ENCODE measurements at places on chromosomes 6 and 20.

- peak; percentile 80 for DNase-seq
These were observed 57.2 kb upstream of the ARHGAP18 start for GRCh38 chr6:129766959-129767728.

DNA sequence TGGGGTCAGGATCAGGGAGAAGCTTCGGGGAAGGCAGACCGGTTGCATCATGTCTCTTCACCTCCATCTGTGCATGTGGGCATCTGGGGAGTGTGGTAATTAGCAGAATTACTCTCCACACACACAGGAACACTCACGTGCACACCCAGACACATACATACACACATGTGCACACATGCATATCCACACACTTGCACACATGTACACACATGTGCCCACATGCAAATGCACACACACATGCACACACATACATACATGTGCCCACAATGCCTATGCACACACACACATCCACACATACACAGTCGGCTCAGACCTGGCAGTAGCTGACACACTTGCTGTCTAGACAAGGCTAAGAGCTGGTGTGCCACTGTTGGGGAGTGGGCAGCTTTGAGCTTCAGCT is 212.3 kb upstream of the PMEPA1 start:
- DNase-seq = no peak

DNA sequence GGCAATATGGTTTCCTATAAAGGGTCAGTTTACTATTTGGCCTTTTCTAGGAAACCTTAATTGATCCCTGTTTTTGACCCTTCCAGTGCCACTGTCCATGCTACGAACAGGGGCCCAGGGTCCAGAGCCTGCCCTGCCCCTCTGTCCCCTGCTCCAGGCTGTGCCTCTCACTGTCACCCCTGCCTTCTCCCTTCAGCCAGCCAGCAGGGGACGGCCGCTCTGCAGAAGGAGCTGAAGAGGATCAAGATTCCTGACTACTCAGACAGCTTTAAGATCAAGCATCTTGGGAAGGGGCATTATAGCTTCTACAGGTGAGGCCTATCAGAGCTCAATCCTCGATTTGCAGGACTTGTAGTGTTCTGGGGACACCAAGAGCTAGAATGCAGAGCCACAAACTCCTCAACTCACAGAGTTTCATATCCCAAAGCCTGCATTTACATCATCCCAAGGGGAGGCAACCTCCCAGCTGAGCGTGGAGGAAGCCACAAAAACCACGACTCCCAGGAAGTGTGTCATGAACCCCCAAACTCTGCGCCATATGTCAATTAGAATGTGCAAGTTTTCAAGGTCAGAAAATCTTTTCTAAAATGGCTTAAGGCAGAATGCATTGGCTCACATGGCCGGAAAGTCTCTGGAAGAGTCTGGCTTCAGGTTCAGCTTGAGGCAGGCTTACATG is 3.6 kb downstream of the BPI start:
- peak; percentile 52 for DNase-seq

GRCh38 chr6:169247991-169248390 is 5.7 kb downstream of the THBS2 start:
- DNase-seq = no peak

GRCh38 chr6:159639721-159640120 is 53.3 kb downstream of the SOD2 start:
- no peak for DNase-seq

DNA sequence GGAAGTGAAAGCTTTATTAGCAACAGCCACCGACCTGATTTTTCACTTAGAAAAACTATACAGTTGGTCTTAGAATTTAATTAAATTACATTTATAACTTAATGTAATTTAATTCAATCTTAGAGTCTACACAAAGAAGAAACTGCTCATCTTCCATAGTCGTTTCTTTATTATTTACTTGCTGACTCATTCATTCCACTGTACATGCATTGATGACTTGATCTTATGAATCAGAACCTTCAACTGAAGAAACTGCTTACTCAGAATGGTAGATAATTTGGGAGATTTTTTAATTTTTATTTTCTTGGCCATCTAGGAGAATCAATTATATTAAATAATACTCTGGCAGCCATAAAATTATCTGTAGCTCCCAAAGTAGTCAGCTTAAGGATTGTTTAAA is 1021.6 kb upstream of the FLRT3 start:
- no peak for DNase-seq

DNA sequence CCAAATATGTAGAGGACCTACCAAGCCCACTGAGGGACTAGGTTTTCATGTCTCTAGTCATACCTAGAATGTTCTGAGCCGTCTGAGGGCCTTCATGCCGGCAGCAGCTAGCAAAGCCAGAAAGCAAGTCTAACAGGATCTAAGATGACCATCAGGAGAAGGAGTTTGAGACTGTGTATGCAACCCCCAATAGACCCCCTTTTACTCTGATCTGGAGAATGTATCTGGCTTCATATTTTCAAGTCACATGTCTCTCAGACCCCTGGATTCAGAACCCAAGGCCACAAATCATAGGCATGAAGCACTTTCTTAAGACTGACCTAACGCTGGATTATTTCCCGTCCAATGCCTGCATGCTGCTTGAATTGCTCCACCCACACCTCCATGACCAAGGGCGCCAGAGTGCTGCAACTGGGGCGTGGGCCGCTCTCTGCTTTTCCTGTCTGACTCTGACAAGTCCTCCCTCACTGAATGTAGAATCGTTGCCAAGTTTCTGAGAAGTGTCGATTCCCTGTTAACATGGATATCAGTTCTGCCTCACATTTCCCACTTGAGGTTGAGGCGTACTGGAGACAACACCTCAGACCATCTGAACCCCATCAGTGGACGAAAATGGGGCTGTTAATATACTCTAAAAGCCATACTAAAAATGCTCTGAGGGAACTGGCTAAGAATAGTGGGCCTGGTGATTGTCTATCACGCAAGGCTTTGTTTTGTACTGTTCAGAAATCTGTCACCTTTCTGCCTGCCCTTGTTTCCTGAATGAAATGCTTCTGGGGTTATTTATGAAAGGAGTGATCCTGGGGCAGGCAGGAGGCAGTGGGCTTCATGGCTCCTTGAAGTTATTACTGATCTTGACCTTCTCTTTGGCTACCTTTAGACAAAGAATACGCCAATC is 23.9 kb upstream of the ASXL1 start:
- DNase-seq = no peak

GRCh38 chr6:11912420-11912819 is 99.7 kb upstream of the HIVEP1 start:
- no peak for DNase-seq

- DNase-seq = no peak
These were observed 104.1 kb downstream of the PRIM2 start for GRCh38 chr6:57421503-57421902.

DNA sequence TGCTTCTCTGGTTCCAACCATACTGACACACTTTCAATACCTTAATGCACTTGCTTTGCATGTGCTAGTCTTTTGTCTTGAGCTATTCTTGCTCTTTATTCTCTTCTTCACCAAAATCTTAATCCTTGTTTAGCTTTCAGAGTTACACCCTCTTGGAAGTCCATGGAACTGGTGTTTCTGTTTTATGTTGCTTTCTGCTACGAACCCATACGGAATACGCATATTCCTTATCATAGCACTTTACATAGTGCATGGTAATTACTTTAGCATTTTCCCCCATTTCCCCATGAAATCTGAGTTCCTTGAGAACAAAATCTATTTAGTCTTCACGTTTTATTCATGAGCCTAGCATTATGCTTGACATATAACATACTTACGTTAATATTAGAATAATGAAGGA is 270.9 kb downstream of the NKAIN2 start:
- no peak for DNase-seq

- DNase-seq = no peak
These were observed 5.4 kb upstream of the RAB44 start for GRCh38 chr6:36692220-36692619.

DNA sequence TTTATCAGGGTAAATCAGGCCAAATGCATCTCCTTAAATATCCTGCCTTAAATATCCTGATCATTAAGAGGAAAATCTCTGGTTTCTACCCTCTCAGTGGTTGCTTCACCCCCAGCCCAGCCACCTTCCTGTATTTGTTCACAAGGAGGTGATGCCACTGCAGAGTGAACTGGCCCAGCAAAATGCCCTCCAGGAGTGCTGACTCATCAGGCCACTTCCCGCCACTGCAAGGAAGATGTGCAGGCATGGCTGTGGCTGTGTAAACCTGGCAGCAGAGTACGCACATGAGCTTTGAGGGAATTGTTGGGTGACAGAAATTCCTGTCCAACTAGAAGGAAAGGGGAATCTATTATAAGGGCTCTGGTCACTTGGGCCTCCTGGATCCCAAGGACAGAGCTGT is 13.8 kb downstream of the NQO2 start:
- DNase-seq = peak; percentile 62

- DNase-seq = no peak
These were observed 8.4 kb downstream of the BPIFB2 start for GRCh38 chr20:33015700-33016580.

DNA sequence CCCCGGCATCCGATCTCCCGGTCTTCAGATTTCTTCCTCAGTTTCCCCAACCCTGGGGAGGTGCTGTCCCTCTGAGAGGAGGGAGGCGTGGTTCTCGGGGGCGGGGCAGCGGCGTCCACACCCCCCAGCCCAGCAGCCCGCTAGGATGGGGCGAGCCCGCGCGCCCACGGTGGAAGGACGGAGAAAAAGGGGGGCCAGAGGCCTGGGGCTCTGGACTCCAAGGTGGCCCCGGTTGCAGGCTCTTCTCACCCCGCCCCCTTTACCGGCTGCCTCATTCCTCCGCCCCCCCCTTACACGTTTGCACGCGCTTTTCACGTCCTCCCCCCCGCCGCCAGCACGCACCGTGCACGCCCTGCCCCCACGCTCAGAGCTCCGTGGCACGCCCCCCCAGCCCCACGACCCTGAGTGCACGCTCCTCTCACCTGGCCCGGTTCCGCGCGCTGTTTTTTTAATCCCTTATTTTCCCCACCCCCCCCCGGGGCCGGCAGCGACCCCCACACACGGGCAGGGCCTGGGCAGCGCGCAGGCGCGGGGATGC is 402 bp downstream of the ZBTB12 start:
- DNase-seq = peak; percentile 55

DNA sequence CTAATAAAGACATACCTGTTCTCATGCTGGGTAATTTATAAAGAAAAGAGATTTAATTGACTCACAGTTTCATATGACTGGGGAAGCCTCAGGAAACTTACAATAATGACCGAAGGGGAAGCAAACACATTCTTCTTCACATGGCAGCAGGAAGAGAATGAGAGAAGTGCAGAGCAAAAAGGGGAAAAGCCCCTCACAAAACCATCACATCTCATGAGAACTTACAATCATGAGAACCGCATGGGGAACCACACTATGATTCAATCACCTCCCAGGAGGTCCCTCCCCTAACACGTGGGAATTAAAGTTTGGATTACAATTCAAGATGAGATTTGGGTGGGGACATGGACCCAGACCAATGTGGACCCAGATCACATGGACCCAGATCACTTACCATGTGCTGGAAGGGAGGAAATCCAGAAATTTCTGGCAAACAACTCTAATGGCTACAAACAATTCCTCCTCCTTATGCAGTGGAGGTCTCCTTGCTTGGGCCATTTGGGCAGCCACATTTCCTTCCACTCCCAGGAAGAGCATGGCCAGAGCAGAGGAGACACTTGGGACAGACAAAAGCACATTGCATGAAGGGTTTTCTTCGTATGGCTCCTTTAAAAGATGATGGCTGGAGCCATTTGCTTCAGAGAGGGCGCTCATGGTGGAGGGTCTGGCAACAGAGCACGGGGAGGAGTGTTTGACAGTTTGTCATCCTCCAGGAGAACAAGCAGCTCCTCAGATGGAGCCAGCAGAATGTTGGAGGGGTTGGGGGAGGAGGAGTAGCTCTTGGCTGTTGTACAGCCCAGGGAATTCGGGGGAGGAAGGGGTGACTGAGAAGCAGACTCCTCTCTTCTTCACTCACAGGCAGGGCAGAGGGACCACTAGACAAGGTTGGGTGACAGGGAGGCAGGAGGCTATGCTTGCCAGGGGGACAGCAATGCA is 30.4 kb downstream of the SERPINB9 start:
- DNase-seq = no peak

- DNase-seq = no peak
These were observed 69.8 kb downstream of the BTBD3 start for GRCh38 chr20:11987526-11987925.

- peak; percentile 47 for DNase-seq
These were observed 7.0 kb downstream of the SERAC1 start for GRCh38 chr6:158160932-158161539.

GRCh38 chr6:168280020-168280898 is 39.3 kb downstream of the DACT2 start:
- DNase-seq = no peak

DNA sequence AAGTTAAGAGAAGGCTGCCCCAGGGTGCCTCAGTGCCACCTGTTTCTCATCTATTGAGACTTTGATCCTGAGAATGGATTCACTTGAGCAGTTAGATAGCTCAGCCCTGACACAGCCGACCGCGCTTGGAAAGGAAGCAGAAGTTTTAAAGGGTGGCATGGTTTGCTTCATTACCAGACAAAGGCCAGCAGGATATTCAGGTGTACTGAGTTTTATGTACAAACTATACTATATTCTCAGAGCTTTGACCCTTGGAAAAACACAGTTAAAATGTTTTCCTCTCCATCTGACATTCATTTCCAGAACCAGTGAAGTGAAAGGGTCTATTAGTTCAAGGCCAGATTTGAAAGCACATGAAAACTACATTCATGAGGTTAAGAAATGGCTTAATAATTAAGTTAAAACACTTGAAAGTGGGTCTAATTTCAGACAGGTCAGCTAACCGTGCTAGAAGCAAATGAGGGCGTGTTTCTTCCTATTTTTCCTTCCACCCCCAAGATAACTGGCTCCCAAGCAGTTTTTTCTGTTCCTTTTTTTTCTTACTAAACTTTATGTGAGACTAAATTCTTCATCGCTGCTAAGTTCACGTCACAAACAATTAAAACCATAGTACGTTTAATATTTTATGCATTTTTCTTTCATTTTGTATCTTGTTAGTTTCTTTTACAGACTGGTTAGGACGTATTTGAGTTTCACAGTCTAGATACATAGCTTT is 385.3 kb upstream of the SOX4 start:
- DNase-seq = no peak

DNA sequence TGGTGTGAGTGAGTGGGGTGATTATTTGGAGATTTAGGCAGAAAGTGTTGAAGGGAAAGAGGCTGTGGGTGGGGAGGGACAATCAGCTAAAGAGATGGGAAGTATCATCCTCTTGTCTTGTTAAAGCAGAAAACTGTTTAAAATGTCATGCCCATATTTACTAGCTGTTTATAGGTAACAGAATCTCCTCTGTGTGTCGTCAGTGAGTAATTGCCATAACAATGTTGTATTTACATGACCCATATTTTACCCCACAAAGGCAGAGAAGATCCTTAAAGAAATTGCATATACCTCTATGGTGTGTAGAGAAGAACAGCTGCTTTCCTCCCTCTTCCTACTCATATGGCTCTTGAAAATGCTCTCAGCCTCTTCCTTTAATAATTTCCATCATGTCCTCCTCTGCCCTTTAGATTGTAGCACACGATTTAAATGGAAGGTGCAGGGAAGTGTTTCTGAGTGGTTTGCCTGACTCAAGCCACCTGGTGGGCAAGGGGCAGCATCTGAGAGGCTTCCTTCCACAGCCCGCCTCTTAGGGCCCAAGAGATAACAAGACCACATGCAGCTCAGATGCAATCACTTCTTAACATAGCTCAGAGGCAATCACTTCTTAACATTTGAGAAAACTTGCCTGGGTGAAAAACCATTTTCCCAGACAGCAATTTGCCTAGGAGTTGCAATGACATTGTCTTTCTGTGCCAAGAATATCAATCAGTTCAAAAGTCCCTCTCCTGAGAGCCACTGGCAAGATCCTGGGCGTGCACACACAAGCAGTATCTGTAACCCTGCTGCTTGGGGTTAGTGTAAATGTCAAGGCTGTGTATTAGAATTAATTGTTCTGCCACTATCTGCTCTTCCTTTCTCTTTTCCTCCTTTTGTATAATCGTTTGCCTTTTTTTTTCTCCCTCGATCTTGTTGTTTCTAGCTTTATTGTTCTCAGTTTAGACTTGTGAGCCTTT is 44.1 kb upstream of the EDN1 start:
- DNase-seq = peak; percentile 5
